ENCODE measurements at places on chromosomes 13 and 19.

DNA sequence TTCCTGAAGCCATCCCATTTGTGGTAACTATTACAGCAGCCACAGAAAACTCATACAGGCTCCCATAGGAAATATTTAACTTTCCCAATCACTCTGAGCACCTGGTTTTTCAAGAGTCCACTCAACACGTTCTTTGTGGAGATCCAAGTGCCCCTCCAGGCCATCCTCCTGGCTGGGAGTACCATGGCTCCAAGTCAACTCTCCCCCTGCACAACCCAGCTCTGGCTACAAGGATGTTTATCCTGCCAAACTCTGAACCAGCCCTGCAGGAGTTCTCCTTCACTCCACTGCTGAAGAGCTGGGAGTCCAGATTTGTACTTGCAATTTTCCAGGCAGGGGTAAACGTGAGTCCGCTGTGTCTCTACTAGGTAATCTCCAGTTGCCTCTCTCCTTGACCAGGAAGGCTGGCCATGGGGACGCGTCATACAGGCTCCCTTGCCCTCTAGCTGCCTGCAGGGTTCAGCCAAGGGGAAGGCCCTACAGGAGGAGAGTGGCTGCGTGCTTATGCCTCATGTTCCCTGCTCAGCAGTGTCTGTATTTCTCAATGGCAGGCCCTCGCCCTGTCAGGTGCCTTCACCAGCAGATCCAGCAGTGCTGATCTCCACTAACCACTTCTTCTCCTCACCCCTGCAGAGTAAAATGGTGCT, 29.9 kb upstream of the ARGLU1 start:
- no peak for DNase-seq

DNA sequence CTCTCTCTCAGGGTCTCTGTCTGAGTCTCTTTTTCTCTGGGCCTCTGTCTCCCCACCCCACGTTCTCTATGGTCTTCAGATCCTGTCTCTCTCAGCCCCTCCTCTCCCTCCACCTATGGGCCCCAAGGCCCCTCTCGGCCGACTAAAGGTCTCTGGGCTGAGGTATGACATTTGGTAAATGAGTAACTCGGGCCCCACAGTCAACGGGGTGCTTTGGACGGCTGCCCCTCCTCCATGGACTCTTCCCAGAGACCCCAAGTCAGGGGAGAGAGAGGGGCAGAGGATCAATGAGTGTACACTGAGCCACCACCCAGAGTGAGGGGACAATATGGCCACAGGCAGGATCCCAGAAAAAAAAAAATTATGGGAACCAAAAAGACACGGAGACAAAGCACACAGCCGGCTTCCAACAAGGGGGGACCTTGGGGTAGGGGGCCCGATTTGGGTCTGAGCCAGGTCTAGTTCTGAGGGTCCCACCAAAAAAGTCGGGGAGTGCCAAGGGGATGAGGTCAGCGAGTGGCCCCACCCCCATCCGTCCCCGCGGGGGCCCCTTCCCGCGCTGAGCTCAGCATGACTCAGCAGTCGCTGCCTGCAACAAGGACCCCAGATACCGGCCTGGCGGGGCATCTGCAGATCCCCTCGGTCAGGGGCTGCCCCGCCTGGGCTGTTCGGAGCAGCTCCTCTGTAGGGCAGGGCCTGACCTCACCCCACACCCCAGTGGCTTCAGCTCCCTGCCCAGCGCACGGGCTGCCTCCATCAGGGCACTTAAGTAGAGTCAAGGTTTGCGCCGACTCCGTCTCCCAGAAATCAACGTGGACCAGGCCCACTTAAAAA, 1.5 kb upstream of the FTL start:
- DNase-seq: peak; percentile 51

DNA sequence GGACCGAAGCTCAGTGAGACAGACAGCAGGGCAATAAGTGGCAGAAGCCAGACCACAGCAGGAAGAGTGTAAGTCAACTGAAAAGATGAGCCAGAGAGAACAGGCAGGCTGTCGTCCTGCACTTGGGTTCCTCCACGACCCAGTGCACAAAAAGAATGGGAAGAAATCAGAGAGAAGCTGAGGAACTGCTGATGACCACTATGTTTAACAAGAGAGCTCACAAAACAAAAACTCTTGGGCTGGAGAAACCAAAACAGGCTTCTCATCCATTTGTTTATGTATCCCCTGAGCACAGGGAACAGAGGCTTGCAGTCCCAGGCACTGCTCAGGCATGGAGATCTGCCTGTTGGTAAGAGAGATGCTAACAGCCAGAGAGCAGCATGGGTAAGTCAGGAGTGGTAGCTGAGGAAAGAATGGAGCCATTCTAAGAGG, 14.0 kb downstream of the AKAP8L start:
- DNase-seq: no peak

DNA sequence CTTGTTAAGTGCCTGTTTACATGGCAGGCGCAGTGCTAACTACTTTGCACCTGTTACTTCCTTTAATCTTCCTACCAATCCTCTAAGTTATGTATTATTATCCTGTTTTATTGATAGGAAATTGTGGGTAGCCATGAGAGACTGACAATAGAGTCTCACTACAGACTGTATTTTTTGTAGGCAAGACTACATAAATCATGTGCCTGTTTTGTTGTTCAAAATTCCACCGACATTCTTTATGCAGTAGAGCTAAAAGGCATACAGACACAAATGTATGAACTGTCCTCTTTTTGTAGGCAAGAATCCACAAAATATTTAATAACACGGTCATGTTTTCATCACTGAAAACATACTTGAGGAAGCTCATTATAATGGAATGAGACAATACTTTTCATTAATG, 205.5 kb downstream of the NALCN start:
- DNase-seq: no peak

GRCh38 chr13:28557725-28558520, 63.0 kb upstream of the FLT1 start:
- no peak for DNase-seq

DNA sequence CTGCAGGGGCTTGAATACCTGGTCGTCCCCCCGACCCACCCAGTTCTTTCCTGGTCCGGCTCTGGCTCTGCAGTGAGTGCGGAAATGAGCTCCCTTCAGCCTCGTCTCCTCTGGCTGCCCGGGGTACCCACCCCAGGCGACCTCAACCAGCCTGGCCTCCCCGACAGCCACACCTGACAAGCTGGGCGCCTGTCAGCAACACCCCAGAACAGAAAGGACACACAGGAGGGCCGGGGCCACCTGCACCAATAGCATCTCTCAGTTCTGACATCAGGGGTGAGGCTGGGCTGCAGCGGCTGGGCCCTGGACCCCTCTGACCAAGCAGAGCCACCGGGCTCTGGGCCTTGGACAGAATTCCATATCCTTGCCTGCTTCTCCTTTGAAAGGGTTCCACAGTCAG, 19.7 kb downstream of the SUGP1 start:
- DNase-seq: no peak

DNA sequence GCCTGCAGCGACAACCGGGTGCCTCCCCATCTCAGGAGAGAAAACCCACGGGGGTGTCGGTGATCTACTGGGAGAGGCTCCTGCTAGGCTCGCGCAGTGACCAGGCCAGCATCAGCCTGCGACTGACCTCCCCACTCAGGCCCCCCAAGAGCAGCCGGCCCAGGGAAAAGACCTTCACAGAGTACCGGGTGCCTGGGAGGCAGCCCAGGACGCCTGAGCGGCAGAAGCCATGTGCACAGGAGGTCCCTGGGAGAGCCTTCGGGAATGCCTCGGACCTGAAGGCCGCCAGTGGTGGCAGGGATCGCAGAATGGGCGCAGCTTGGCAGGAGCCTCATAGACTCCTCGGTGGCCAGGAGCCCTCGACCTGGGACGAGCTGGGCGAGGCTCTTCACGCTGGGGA, 3.9 kb downstream of the ZNF324B start:
- no peak for DNase-seq

DNA sequence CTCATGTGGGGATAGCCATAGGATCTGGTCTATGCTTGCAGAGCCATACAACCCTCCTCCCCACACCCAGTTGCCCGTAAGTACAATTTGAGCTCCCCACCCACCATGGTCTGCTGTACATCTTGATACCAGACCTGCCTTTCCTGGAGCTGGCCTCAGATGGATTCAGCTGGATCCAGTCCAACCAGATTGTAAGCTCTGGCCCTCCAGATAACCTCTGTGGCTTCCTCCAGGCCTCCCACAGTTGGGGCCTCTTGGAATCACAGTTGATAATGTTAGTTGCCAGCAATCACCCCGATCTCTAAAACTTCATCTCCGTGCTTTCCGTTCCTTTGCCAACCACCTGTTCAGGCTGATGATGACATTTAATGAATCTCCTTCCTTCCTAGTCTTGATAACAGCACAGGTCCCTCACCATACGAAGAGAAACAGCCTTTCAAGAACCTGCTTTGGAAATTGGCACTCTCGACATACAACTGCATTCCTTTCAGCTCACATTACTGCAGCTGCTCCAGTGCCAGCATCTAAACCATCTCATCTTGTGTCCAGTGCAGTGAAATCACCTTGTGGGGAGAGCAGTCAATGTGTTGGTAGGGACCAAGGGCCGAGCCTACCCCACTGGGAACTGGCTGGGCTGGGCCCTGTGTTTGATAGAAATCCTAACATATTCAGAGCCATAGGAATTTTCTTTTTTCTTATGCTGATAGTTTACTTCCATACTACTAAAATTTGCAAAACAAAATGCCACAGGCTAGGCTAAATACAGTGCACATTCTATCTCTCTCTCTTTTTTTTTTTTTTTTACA, 15.1 kb upstream of the FOXO1 start:
- DNase-seq: no peak

DNA sequence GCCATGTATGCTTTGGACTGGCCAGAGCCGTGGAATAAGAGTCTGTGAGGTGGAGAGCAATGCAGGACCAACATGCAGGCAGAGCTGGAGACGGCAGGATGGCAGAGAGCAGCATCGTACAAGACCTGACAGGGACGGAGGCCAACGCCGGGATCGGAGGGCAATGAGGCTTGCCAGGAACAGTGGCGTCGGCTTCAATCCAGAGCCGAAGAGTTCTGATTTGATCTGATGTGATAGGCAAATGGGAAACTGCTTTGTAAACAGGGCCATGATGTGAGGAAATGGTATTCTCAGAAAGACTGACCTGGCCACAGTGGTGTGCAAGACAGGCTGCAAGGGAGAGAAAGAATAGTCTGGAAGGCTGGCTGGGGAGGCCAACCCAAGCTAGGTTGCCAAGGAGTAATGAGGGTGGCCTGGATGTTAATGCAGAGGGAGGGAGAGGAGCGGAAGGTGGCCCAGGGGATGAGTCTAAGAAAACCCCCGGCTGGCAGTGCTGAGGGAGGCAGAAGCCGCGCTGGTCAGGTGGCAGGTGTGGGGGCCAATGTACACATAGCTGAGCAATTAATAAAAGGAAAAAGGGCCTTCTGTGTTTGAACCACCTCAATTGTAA, 26.7 kb downstream of the RCBTB2 start:
- DNase-seq: no peak

DNA sequence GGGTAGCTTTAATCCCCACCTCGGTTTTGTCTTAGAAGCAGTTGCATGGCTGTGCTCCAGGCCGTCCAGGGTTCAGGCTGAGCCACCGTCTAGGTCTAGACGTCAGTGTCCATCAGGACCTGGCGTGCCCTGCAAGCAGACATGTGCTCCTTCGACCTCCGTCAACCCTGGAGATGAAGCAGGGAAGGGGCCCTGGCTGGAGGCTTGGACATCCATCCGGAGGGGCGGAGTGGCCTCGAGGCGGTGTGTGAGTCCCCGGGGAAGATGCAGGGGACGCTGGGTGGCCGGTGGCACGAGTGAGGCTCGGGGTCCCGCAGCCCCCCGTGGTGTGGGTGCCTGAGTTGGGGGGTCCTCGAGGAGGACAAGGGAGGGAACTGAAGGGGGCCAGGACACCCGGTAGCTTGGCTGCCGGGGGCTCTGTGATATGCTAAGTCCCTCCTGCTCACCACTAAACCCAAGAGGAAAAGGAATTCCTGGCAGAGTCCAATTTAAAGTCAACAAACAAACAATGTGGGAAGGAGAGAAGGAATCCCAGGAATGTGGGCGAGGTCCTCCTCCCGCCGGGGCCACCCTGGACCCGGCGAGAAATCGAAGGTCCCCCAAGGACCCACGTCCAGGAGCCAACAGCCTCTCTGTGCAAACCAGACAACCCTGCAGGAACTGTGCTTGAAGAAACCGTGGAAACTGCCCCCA, 14.9 kb upstream of the PTBP1 start:
- DNase-seq: no peak

GRCh38 chr13:108274718-108275117, 5.2 kb downstream of the TNFSF13B start:
- DNase-seq: no peak

- no peak for DNase-seq
These were observed 8.3 kb downstream of the OBI1 start for GRCh38 chr13:78650717-78651083.

Data from CD4-positive, alpha-beta T cell treated with Interleukin-15 for 4 hours (primary cell).